ENCODE measurements at places on chromosomes 6 and 20.

DNA sequence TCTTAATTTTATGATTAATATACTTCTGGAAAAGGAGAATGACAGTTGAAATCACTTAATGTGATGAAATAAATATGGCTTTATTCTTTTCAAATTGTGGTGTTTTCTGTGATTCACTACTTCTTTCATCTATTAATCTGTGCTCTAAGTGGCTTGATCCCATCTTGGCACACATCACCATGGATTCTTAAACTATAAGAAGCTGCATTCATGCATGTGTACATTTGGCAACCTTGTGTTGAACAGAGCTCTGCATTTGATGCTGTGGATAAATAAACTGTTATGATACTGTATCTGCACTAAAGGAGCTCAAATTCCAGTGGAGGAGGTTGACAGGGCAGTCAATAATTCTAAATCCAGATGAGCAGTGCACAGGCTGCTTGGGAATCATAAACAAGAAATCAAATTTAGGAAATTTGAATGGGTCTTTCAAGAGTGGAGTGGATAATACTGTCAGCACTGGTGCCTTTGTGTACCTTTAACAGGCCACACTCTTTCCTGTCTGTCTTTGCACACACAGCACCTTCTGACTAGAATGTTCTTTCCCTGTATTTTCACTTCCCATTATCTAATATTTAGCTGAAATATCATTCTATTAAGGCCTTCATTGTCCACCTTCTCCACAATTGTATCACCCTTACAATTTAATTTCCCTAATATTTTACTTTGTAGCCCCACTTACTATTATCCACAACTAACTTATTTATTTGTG lies 252.9 kb downstream of the GRM1 start:
- no peak for DNase-seq

GRCh38 chr6:137589067-137589848 lies 95.1 kb upstream of the OLIG3 start:
- peak; percentile 93 for DNase-seq

DNA sequence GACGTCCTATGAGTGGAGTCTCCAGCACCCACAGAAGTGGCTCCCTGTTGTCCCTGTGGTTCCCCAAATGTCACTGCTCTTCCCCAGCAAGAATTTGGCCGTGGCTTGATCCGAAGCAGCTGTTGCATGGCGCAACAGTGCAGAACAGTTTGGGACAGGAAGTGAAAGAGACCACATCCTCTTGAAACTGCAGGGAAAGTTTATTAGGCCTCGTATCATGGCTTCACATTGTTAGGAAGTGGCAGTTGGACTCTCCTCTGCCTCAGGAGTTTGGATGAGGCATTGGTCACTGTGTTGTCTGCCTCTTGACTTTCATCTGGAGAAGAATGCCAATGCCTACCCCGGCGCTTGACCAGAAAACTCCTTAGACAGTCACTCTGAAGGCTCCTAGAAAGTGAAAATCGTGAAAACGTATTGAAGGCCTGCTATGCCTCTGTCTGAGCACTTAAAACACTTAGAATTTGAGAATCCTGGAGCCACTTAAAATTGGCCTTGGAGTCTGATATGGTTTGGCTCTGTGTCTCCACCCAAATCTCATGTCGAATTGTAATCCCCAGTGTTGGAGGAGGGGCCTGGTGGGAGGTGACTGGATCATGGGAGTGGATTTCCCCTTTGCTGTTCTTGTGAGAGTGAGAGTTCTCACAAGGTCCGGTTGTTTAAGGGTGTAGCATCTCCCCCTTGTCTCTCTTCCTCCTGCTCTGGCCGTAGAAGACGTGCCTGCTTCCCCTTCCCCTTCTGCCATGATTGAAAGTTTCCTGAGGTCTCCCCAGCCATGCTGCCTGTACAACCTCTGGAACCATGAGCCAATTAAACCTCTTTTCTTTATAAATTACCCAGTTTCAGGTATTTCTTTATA lies 334.9 kb upstream of the JARID2 start:
- no peak for DNase-seq

GRCh38 chr6:70112716-70113115 lies 190.2 kb downstream of the COL9A1 start:
- DNase-seq = no peak

- no peak for DNase-seq
Measured at GRCh38 chr6:44053760-44054556, 73.3 kb downstream of the MRPL14 start.

GRCh38 chr6:40552941-40553340 lies 34.2 kb downstream of the LRFN2 start:
- no peak for DNase-seq

DNA sequence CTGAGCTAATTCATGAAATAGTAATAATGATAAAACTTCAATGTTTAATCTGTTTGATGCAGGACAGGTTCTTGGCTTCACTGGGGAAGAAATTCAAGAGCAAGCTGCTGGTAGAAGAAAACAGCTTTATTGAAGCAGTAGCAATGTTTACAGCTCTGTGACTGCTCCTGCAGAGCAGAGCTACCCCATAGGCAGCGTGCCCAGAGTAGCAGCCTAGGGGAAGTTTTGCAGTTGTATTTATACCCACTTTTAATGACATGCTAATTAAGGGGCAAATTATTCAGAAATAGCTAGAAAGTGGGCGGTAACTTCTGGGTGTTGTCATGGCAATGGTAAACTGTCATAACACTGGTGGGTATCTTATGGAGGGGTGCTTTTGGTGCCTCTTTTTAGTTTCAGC lies 518.0 kb downstream of the RFPL4B start:
- DNase-seq = no peak

DNA sequence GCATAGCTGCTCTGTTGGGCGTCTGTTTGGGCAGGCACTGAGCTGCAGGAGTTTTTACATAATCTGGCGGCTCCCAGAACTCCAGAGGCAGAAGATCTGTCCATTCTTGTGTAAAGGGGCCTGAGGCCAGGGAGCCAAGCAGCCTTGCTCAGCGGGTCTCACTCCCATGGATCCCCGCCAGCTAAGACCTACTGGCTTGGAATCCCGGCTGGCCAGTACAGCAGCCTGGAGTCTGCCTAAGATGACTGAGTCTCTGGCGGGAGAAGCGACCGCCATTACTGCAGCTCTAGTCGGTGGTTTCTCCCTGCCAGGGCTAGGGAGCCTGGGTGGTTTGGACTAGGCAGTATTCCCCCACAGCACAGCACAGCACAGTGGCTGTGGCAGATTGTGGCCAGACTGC lies 268.4 kb upstream of the SYNCRIP start:
- no peak for DNase-seq

GRCh38 chr6:43695215-43695966 lies 7.8 kb upstream of the MRPS18A start:
- DNase-seq = peak; percentile 98

DNA sequence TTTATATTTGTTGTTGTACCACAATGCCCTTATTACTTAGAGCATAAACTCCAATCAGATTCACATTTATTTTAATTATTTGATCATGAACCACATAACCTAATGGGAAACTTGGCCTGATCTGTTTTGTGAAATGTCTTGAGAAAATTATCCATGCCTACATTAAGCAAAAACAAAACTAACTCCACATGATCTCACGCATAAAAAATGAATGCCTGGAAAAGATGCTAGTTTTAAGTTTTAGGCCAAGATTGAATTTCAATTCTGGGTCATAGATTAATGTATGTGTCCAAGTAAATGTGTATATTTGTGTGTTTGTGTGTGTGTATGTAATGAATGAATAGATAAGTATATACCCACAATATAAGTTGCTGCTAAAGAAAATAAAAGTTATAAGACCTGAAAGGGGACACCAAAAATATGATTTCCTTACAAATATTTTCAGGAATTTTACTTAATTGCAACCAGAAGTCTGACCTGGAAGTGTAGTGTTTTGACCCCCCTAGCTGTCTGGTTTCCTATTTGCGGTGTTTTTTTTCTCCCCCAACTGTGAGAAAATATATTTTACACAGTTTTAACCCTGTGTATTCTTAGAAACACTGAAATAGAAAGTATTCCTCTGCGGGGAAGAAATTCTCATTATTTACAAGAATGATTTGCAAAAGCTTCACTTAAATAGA lies 97.2 kb downstream of the JAG1 start:
- DNase-seq = no peak

Data from NCI-H524 (cell line).